Body of pancreas (tissue), 4 donors: ENCODE measurements at places on chromosomes 7 and 10. TPM values are rescaled to one million over a fixed set of nuclear protein-coding genes. Genes with fewer than 3 reads are reported as not detected.

Gene PROSER2
- 29.3 TPM for total RNA-seq

Gene CPXM2
- total RNA-seq: 4.2 TPM

Gene OR2A12
- not detected for total RNA-seq

Gene SAMD9L
- total RNA-seq: 5.4 TPM

Gene IDI2
- total RNA-seq: not detected

Gene CD36
- total RNA-seq: 76.0 TPM

GRCh38 chr7:40498924-40499510, 364.2 kb downstream of the SUGCT start:
- DNase-seq: no peak

- DNase-seq: no peak
Measured at GRCh38 chr10:113301342-113301984, 251.4 kb upstream of the HABP2 start.

- DNase-seq: no peak
Measured at GRCh38 chr10:122142641-122143237, 128.4 kb upstream of the BTBD16 start.

DNA sequence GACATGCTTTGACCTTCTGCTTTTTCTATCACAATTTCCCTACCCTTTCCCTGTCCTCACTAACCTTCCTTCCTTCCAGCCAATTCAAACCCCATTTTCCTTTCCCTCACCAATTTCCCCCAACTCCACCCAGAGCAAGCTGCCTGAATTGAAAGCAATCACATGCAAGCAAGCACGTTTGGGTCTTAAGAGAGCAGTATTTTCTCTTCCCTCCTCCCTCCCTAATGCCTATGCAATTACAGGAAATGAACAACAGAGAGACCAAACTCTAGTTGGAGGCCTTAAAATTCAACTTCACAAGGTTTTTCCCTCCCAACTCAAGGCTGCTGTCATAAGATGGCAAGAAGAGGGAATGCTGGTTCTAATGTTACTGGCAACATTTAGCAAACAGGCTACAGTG, 117.2 kb downstream of the MYOF start:
- DNase-seq: no peak

DNA sequence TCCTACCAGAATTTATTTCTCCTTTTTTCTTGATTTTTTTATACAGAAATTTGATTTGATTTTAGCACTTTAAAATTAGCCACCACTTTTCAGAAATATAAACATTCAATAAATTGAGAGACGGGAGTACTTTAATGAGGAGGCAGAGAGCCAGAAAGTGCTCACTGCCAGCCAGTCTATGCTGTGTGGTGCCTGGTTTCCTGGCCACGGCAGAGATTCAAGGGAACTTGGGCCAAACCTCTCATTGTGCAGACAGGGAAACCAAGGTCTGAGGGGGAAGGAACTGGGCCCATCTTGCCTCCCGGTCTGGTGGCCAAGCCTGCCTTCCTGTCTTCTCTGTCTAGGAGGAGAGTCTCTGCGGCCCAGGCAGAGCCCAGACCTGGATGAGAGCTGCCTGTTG, 25.9 kb downstream of the ADAMTS14 start:
- no peak for DNase-seq

GRCh38 chr10:128735996-128736395, 609.8 kb upstream of the MKI67 start:
- no peak for DNase-seq

DNA sequence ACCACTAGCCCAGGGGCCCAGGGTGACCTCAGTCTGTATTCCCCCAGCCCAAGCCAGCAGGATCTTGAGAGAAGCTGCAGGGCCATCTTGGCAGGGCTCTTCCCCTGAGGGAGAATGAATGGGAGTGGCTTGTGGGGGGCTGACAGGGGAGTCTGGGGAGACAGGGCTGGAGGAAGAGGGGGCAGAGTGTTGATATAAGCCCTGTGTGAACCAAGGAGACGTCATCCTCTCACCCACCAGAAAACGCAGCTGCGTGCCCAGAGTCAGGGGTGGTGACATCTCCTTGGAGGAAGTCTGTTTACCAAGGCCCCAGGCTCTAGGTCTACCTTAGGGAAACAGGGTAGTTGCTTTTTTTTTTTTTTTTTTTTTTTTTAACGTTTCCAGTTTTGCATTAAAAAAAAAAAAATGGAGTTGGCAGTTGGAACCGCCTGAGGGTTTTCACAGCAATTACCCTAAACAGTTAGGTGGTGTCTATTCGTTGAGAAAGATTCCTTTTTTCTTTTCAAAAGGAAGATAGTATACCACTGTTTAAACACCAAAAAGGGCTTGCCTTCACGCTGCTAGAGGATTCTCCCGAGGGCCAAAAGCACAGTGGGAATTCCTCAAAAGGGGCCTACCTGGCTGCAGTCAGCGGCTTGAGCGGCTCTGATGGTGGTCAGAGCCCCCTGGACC, 113.8 kb downstream of the PRPF18 start:
- no peak for DNase-seq

DNA sequence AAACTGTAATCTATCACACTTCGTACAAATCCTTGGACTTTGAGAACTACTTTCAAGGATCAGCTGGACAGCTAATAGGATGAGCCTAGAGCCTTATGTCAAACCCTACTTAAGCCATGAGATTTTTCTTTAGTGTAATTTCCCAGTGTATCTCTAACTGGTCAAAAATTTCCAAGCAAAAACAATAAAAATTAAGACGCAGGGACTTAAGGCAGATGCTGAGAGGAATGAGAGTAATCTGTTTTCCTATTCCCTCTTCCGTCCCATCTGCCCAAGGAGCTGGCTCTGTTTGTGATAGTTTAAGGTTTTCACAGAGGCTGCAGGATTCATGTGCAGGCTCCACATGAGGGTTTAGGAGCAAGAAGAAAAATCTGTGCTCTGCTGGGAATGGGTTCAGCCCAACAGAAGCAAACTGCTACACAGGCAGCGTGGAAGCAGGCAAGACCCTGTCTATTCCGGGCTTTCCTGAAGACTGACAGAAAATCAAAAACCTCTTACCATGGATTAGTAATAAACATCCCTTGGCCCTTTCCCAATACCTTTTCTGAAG, 62.2 kb downstream of the ARMH3 start:
- DNase-seq: no peak

GRCh38 chr7:144834641-144835144, 1.2 kb downstream of the TPK1 start:
- peak; percentile 22 for DNase-seq
